H4 (cell line): ENCODE measurements at places on chromosomes 2 and 18. TPM values are rescaled to one million over a fixed set of nuclear protein-coding genes. Genes with fewer than 3 reads are reported as not detected.

Gene GLB1L
- 5.7 and 7.6 TPM in 2 replicates for total RNA-seq

Gene GRB14
- 0.48 and 2.6 TPM in 2 replicates for total RNA-seq

Gene UNC80
- not detected in 2 replicates for total RNA-seq

Gene CLIP4
- 14.1 and 21.1 TPM in 2 replicates for total RNA-seq

Gene C2orf78
- 0.31 and 0.45 TPM in 2 replicates for total RNA-seq

Gene FTCDNL1
- total RNA-seq, result 2.3 and 5.9 TPM in 2 replicates

Gene KLHL14
- total RNA-seq, result 0.02 TPM in 1 of 2 replicates, not detected in the other

Gene SLC35F5
- total RNA-seq, result 41.7 and 56.8 TPM in 2 replicates

Gene PROC
- 1.3 and 2.6 TPM in 2 replicates for total RNA-seq

Gene ACYP2
- total RNA-seq, result 6.9 and 15.8 TPM in 2 replicates

Gene CCDC85A
- 0.14 TPM in 1 of 2 replicates, not detected in the other for total RNA-seq

Gene CCBE1
- not detected in 2 replicates for total RNA-seq

Gene GALNT5
- 0.04 and 0.14 TPM in 2 replicates for total RNA-seq

Gene MROH2A
- 0.02 TPM in 1 of 2 replicates, not detected in the other for total RNA-seq

Gene KATNAL2
- total RNA-seq, result 6.7 and 6.8 TPM in 2 replicates

Gene RAB3GAP1
- 35.4 and 36.8 TPM in 2 replicates for total RNA-seq

Gene PTPRN
- 6.8 and 10.0 TPM in 2 replicates for total RNA-seq

Gene PSD4
- 1.4 and 1.5 TPM in 2 replicates for total RNA-seq

Gene PNPT1
- 29.4 and 32.8 TPM in 2 replicates for total RNA-seq

Gene RIT2
- total RNA-seq, result 2.1 and 5.1 TPM in 2 replicates

Gene PAX8
- 0.08 TPM in 1 of 2 replicates, not detected in the other for total RNA-seq

Gene FOXD4L1
- not detected in 2 replicates for total RNA-seq

Gene REG3A
- not detected in 2 replicates for total RNA-seq

Gene INHBB
- total RNA-seq, result 0.31 and 0.66 TPM in 2 replicates

Gene DYSF
- total RNA-seq, result 0.37 and 0.43 TPM in 2 replicates

Gene RAB27B
- 1.4 and 2.1 TPM in 2 replicates for total RNA-seq

Gene TCF4
- 17.1 and 30.7 TPM in 2 replicates for total RNA-seq

Gene RGPD8
- 1.5 and 2.0 TPM in 2 replicates for total RNA-seq

Gene DOK6
- 3.4 and 8.6 TPM in 2 replicates for total RNA-seq

Gene NRBP1
- total RNA-seq, result 99.9 and 102 TPM in 2 replicates

Gene DNAJC5G
- total RNA-seq, result not detected in 2 replicates

Gene SOWAHC
- 2.7 and 4.0 TPM in 2 replicates for total RNA-seq

Gene MARCHF4
- total RNA-seq, result 0.15 and 0.29 TPM in 2 replicates

Gene LRRC30
- total RNA-seq, result not detected in 2 replicates

Gene AFF3
- total RNA-seq, result 0.21 and 0.37 TPM in 2 replicates

Gene SNTG2
- total RNA-seq, result not detected in 2 replicates

Gene PSTPIP2
- 0.08 TPM in 1 of 2 replicates, not detected in the other for total RNA-seq

Gene SIX3
- not detected in 2 replicates for total RNA-seq

Gene ITM2C
- 85.8 and 96.9 TPM in 2 replicates for total RNA-seq

Gene MOGAT1
- total RNA-seq, result not detected in 2 replicates

Gene DUSP2
- total RNA-seq, result 16.4 and 17.7 TPM in 2 replicates

Gene HRH4
- total RNA-seq, result 0.17 TPM in 1 of 2 replicates, not detected in the other

Gene KCNE4
- 2.4 and 2.8 TPM in 2 replicates for total RNA-seq

Gene TGFBRAP1
- 13.8 and 14.6 TPM in 2 replicates for total RNA-seq

Gene TMEM247
- total RNA-seq, result not detected in 2 replicates

Gene GULP1
- total RNA-seq, result 24.4 and 31.2 TPM in 2 replicates

Gene COBLL1
- 5.0 and 15.8 TPM in 2 replicates for total RNA-seq

Gene GALNT14
- 12.2 and 12.9 TPM in 2 replicates for total RNA-seq

Gene ECEL1
- not detected in 2 replicates for total RNA-seq

Gene LYPD1
- 22.0 and 37.9 TPM in 2 replicates for total RNA-seq

Gene STRADB
- total RNA-seq, result 42.1 and 54.0 TPM in 2 replicates

Gene RANBP2
- total RNA-seq, result 19.7 and 25.4 TPM in 2 replicates

Gene ANTXR1
- 27.4 and 34.5 TPM in 2 replicates for total RNA-seq

Gene CCDC141
- 0.02 TPM in 1 of 2 replicates, not detected in the other for total RNA-seq

Gene ANKRD30BL
- total RNA-seq, result not detected in 2 replicates

Gene CCDC150
- 1.4 and 2.3 TPM in 2 replicates for total RNA-seq

Gene MEP1B
- total RNA-seq, result not detected in 2 replicates

Gene CD8A
- total RNA-seq, result not detected in 2 replicates

Gene NPHP1
- total RNA-seq, result 4.3 and 10.4 TPM in 2 replicates

Gene PAIP2B
- total RNA-seq, result 1.1 and 1.7 TPM in 2 replicates
